ENCODE measurements at places on chromosomes 16 and 17.

- DNase-seq: no peak
Observed at GRCh38 chr17:46809110-46809571, 9.4 kb downstream of the WNT3 start.

GRCh38 chr17:81927152-81927652, 333 bp downstream of the MAFG start:
- DNase-seq: no peak

DNA sequence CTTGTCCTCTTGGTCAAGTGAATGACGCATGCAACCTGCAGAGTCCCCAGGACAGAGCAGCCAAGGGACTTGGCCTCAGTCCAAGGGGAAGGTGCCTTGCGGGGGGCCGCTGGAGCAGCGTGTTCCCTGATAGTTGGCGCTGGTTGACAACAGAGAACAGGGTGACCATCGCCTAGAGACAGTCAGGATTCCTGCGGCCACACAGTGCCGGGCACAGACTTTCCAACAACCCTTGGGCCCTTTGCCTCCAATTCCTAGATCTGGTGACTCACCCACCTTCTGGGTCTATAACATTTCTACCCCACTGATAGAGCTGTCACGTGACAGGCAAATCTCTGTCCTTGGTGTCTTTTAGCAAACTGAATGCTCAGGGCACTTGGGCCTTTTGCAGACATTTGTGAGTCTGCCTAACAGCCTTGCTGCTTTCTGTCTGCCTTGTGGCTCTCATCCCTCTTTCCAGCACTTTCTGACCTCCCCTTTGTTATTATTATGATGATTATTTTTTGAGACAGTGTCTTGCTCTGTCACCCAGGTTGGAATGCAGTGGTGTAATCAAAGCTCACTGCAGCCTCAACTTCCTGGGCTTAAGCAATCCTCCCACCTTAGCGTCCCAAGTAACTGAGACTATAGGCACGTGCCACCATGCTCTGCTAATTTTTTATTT, 11.9 kb upstream of the TEDC2 start:
- DNase-seq: no peak

DNA sequence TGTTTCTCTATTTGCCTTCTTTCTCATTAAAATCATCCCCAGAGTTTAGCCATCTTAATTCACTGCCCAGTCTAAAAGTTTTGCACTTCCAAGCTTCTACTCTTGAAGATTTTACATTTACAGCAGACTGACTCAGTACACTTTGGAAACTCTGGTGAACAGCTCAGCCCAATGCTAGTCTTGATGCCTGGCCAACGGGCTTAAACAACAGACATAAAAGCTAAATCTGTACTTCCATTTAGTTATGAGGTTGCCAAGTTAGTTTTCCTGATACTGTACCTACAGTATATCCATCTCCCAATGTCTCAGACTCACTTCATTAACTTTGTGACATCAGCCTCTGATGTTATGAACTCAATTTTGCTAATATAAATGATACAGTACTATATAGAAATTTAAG, 891.8 kb upstream of the SOX9 start:
- DNase-seq: no peak

GRCh38 chr17:15441315-15441714, 26.1 kb downstream of the CDRT4 start:
- no peak for DNase-seq

GRCh38 chr17:42891539-42892152, 9.0 kb upstream of the G6PC1 start:
- DNase-seq: no peak

All from hematopoietic multipotent progenitor cell (in vitro differentiated cells).